ENCODE measurements at places on chromosomes 16 and 17.

DNA sequence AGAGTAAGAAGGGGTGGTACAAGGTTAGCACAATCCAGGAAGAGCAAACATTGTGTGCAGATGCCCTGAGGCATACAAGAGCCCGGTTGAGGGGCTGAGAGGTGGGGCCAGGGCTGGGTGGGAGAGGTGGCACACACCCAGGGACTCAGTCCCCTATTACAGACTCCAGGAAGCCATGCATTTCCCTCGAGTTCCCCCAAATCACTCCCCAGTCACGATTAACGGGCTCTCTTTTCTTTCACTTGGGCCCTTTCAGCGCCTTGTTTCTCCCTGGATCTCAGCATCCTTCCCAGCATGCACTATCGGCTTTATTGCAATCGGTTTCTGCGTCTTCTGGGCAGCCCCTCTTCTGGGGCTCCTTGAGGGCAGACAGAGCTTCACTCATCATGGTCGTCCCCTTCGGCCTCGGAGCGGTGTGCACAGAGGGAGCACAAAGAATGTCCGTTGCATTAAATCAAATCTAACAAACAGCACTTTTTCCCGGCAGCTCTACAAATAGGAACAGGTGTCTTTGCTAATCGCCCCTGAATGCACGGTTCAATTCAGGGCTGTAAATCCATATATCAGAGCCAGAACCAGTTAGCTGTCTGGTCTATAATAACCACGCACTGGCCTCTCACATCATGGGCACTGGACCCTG, 184.6 kb upstream of the HSBP1 start:
- DNase-seq: no peak

DNA sequence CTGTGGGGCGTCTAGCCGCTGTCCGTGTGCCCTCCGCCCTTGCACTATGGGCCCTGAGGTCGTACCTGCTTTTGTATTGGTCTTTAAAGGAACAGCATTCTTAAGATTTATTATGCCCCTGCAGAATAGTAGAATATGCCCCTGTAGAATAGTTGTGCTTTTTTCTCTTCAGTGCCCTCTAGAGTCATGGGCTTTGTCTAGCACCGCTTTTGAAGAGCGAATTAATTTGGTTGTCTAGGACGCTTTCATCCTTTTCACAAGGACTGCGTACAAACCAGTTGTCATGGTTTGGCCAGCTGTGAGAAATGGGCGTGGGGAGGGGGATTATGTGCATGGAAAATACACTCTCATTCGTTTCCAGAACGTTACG, 621 bp downstream of the CEP95 start:
- peak; percentile 77 for DNase-seq

DNA sequence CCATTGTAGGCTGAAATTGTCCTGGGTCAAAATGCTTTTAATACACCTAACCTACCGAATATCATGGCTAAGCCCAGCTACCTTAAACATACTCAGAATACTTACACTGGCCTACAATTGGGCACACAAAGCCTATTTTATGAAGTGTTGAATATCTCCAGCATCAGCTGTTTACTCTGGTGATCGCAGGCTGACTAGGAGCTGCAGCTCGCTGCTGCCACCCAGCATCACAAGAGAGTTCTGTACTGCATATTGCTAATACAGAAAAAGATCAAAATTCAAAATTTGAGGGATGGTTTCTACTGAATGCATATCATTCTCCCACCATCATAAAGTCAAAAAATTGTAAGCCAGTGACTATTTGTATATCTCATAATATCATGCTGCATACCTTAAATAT, 55.3 kb downstream of the ULK2 start:
- DNase-seq: peak; percentile 4

DNA sequence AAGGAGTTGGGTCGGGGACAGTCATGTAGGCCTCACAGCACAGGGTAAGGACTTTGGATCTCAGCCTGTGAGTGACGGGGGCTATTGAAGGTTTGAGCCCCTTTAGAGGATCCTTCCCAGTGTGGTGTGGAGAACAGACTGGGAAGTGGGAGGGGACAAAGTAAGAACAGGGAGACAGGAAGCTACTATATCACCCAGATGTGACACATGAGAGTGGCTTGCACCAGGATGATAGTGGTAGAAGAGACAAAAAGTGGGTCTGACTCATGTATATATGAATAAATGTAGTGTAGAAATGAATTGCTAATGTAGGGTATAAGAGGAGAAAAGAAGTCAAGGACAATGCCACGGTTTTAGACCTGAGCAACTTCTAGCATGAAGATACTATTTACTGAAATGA, 4.5 kb downstream of the NUP93 start:
- DNase-seq: no peak

DNA sequence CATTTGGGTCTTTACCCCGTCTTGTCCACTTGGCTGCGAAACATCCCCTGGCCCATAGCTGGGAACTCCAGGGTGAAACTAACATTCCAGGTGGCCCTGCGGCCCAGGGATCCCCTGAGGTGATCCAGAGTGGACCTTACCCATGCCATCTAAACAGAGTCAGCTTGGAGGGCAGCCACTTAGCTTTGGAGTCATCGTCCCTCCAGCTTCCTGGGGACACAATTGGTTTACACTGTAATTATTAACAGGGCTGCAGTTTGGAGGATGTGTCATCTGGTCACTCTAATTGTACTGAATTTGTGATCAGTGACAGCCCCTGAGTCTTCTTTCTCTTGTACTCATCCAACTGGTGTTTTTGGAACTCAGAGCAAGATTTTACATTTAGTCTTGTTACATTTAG, 149.9 kb downstream of the ENGASE start:
- no peak for DNase-seq

- DNase-seq: no peak
Observed at GRCh38 chr17:79301469-79301868, 226.8 kb downstream of the ENGASE start.

- DNase-seq: no peak
Observed at GRCh38 chr17:34207572-34207971, 47.5 kb upstream of the CCL2 start.

DNA sequence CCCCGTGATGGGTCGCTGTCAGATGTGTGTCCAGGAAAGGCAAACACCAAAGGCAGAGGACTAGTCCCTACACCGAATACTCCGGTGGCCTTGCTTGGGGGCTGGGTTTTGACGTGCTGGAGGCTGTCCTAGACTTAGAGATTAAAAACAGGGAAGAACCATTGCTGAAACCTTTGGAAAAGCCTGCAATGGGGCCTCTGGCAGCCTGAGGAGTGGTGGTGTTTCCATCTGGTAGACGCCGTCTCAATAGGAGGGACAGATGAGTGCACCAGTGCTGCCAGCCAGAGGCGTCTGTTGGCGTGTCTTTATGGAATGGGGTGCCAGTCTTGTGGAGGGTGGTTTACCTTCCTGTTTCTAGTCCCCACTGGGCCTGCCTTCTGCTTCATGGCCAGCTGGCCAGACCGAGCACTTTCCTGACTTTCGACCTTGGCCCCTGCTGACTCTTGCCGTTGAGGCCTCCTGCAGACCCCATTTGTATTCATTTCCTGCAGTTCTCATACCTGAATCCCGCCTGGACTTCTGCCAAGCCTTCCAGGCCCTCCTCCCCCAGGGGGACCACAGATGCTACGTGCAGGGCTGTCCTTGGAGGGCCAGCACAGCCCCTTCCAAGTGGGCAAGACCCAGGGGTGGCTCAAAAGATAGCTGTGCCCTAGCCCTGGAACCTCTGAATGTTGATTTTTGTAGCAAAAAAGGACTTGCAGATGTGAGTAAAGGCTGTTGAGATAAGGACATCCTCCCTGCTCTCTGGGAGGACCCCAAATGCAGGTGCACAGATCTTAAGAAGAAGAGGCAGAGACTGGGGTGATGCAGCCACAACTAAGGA, 1.9 kb upstream of the DNASE1 start:
- no peak for DNase-seq

- DNase-seq: peak; percentile 80
Observed at GRCh38 chr17:1486802-1487695, 5.4 kb downstream of the MYO1C start.

GRCh38 chr17:39461926-39462569, 762 bp downstream of the CDK12 start:
- DNase-seq: no peak

- no peak for DNase-seq
Observed at GRCh38 chr16:63311313-63311712, 1275.1 kb upstream of the CDH8 start.

GRCh38 chr17:39995438-39995837, 14.8 kb downstream of the PSMD3 start:
- DNase-seq: no peak

- no peak for DNase-seq
Observed at GRCh38 chr16:55107851-55108250, 177.2 kb downstream of the IRX5 start.

DNA sequence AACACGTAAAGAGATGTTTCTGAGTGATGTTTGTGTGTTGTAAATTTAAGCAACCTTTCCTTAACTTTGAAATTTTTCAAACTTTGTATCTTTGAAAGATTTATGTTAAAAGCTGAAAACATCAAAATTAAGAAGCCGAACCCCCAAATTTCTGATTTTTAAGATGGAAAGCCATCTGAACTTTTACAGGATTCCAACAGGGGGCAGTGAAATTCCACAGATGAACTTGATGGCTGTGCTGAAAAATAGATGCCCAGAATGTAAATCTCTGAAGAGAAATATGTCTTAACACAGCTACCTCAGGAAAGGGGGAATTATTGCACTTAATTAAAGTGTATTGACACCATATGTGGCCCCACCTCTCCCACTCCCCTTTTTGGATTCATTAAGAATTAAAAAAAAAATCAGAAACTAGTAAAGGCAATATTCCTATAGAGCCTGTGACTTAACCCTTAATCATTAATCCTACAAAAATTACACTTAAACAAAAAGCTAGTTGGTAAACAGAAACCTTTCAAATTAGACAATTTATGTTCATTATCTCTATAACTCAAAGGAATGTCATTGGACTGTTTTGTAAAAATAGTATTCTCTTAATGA, 597.9 kb downstream of the KCNJ2 start:
- no peak for DNase-seq

- DNase-seq: no peak
Observed at GRCh38 chr17:50558941-50559614, 1.4 kb upstream of the CACNA1G start.

- DNase-seq: peak; percentile 47
Observed at GRCh38 chr17:76493505-76494167, 7.6 kb downstream of the RHBDF2 start.

DNA sequence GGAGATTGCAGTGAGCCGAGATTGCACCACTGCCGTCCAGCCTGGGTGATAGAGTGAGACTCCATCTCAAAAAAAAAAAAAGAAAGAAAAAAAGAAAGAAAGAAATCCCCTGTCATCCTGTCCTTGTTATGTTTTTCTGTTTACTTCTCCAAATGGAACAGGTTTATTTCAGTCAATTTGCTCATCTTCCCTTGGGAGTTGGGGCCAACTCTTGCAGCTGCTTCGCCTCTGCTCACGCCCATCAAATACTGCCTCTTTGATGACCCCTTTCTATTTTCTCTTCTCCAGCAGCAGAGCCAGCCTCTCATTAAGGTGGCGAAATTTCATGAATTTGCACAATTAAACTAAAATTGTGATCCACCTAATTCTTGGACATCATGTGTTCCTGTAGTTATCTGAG, 173.4 kb downstream of the ZNF18 start:
- no peak for DNase-seq

- no peak for DNase-seq
Observed at GRCh38 chr16:68367891-68368290, 57.1 kb downstream of the PRMT7 start.

GRCh38 chr16:4123616-4124300, 7.5 kb upstream of the ADCY9 start:
- no peak for DNase-seq

DNA sequence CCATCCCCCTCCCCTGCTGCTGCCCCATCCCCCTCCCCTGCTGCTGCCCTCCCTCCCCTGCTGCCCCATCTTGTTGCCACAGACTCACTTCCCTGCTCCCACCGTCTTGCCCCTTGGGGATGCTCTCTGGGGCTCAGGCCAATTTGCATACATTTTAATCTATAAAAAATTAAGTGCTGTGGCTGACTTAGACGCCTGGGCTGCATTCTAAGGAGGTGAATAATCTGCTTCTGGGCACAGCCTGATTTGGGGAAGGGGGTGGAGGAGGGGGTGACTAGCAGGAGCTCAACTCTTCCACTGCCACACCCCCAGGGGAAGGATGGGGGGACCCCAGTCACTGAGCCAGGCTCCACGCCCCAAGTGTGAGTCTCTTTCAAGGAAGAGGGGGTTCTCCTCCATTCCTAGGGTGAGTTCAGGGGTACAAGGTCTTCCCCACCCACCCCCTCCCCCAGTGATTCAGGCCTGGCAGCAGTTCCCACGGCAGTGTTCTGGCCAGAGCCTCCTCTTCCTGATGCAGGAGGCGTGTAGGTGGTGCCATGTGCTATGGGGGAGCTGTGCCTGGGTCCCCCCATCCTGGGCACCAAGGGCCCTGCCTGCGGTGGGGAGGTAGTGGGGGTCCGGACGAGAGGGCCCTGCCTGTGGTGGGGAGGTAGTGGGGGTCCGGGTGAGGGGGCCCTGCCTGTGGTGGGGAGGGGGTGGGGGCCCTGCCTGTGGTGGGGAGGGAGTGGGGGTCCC, 5.0 kb downstream of the DPH1 start:
- no peak for DNase-seq

GRCh38 chr17:17855976-17856375, 19.2 kb upstream of the SREBF1 start:
- DNase-seq: no peak

- no peak for DNase-seq
Observed at GRCh38 chr17:21458054-21458453, 81.9 kb downstream of the KCNJ12 start.

DNA sequence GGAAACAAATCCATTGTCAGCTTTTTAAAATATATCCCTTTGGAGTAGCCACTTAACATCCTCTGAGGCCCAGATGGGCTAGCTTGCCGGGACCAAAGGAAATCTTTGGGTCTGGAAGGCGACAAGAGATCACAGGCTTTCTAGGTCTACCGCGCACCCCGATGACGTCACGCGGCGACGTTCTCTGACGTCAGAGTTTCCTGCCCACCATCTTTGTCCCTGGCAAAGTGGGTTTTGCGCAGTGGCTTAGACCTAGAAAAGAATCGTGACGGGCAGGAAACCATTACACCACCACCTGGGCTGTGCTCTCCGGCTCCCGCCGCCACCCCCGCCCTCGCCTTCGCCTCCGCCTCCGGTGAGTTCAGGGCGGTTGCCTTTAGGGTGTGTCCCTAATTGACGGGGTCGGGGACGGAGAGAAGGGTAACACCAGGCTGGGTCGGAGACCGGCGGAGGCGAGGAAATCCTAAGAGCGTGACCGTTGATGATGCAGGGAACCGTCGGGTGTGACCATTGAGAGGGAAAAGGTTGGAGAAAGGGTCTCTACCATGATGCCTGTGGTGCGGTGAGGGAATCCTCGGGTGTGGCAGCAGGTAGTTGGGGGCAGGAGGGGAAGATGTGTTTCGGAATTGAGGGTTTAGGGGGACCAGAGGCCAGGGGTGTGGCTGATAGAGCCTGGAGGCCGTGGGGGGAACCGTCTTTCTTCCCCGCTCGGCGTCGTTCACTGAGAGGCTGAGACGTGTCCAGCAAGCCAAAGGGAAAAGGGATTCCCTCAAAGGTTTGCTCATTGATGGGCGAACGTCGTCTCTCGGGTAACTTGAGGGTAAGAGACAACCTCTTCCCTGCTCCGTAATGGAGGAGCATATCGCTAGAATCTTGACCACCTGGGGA, at the start of gene AP2B1:
TSS of gene AP2B1 (plus strand) at position 249 of the 888 bp plus-strand sequence. CDS start 6,709 bp downstream, outside the sequence.
- DNase-seq: peak; percentile 99
